ENCODE measurements at places on chromosomes 3 and 15. TPM values are rescaled to one million over a fixed set of nuclear protein-coding genes. Genes with fewer than 3 reads are reported as not detected.
A peak's percentile ranks its signal among the peaks of the same experiment; 100 is the strongest.

Gene P2RY13
- 5.7 TPM for total RNA-seq

DNA sequence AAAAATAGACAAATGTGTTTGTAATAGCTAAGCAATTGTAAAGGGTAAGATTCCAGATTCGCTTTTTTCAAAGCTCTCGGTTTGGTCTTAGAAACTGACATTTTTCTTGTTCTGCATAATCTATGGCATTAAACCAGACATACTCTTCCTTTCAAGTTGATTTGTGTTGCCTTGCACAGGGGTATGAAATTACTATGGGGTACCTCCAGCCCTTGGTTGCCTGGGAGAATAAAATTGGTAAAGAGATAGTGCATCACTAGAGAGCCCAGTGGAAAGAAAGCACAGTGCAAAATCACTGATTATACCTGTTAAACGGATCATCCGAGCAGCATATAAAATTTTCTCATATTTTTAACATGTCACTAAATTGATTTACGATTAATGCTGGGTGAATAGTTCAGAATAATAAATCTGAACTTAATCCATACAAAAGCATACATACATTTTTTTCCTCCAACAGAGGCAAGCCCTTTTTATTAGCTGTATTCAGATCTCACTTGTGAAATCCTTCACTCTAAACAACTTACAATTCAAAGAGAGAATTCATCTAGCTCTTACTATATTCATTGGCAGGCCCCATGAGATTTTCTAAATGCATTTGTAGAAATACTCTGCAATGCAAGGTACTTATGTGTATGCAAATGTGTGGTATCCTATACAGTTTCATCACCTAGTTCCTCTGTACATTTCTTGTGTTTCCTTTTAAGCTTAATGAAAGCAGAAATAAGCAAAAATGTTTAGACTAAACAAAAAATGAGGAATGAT, 224.4 kb downstream of the ROBO1 start:
- DNase-seq: no peak
- no peak overlapping the region for H3K27ac ChIP-seq
- H3K4me1 ChIP-seq: no peaks in the 10 kb centered on the region
- no peak overlapping the region for H3K4me3 ChIP-seq

Gene SCG3
- total RNA-seq: 0.37 TPM

Gene DHX30
- total RNA-seq: 65.9 TPM

Gene LRRC49
- total RNA-seq: 24.3 TPM

GRCh38 chr3:37492977-37493471, 318.6 kb upstream of the LRRFIP2 start:
- peak overlapping the region; percentile 75 for H3K27ac ChIP-seq
- H3K4me1 ChIP-seq: peaks cover 21% of the 10 kb centered on the region
- DNase-seq: peak; percentile 81
- H3K4me3 ChIP-seq: no peak overlapping the region

DNA sequence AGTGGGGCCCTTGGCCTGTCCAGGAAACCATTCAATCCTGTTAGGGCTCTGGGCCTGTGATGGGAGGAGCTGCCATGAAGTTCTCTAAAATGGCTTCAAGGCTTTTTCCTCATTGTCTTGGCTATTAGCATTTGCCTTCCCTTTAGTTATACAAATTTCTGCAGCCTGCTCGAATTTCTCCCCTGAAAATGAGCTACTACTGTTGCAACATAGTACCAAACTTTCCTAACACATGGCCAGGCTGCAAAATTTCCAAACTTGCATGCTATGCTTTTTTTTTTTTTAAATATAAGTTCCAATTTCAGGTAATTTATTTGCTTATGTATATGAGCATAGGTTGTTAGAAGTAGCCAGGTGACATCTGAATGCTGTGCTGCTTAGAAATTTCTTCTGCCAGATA, 560.8 kb upstream of the TBL1XR1 start:
- no peaks in the 10 kb centered on the region for H3K36me3 ChIP-seq
- H3K27me3 ChIP-seq: no peaks in the 10 kb centered on the region
- H3K4me1 ChIP-seq: peaks cover 6% of the 10 kb centered on the region
- DNase-seq: no peak

DNA sequence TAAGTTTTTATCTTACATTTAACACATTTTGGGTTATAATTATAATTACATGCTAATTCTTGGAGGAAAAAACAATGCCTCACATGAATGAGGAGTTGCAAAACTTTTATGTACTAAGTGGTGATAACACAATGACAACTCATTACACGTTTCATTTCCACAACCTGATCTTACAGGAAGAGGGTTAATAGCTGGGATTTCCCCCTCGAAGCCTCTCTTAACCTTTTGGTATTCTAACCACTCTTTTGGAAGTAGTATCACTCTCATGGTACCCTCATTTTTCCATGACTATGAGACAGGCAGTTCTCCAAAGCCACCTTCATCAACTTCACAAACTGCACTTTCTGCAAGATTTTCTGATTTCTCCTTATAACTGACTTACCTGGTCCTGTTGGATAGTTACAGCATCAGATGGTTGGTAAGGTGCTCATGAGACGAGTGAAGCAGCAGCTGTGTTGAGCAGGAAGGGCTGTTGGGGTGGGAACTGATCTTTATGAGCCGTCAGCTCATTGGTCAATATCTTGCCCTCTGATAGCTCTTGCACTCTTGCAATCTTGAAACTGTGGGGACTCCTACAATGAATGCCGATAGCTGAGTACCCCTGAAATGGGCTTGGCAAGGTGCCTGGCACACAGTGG, 41.6 kb downstream of the ACAN start:
- no peak overlapping the region for H3K27ac ChIP-seq
- H3K27me3 ChIP-seq: no peaks in the 10 kb centered on the region
- H3K4me3 ChIP-seq: no peak overlapping the region
- no peaks in the 10 kb centered on the region for H3K36me3 ChIP-seq

DNA sequence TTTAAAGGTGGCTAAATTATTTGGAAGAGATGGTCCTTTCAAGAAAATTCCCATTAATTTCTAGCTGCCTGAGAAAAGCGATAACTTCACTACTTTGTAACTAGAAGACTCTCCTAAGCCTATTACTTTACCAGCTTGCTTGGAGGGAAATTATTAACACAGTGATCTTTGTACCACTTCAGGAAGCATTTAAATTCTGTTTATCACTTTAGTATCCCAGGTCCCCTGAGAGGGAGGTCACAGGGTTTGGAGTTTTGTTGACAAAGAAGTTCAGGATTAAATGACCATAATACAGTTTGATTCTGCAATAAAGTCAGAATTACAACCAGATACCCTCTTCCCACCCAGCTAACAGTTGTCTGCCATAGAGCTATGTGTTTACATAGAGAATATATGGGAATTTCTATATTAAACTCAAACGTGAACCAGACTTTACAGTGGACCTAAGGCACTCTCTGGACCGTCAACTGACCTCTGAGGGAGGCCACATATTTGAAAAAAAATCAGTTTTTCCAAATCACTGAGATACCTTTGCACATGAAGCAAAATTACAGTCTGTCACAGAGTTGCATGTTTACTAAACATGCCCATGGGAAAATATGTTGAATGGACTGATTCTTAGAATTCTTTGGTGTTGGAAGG, 3.0 kb downstream of the SLC27A2 start:
- H3K27ac ChIP-seq: no peak overlapping the region
- H3K27me3 ChIP-seq: no peaks in the 10 kb centered on the region
- H3K4me1 ChIP-seq: no peaks in the 10 kb centered on the region
- H3K36me3 ChIP-seq: no peaks in the 10 kb centered on the region

GRCh38 chr3:189058071-189058470, 113.7 kb upstream of the TPRG1 start:
- no peaks in the 10 kb centered on the region for H3K36me3 ChIP-seq
- no peak for DNase-seq
- H3K27me3 ChIP-seq: no peaks in the 10 kb centered on the region
- H3K4me3 ChIP-seq: no peak overlapping the region

Gene THAP10
- 3.1 TPM for total RNA-seq

Gene ITPKA
- 1.9 TPM for total RNA-seq

DNA sequence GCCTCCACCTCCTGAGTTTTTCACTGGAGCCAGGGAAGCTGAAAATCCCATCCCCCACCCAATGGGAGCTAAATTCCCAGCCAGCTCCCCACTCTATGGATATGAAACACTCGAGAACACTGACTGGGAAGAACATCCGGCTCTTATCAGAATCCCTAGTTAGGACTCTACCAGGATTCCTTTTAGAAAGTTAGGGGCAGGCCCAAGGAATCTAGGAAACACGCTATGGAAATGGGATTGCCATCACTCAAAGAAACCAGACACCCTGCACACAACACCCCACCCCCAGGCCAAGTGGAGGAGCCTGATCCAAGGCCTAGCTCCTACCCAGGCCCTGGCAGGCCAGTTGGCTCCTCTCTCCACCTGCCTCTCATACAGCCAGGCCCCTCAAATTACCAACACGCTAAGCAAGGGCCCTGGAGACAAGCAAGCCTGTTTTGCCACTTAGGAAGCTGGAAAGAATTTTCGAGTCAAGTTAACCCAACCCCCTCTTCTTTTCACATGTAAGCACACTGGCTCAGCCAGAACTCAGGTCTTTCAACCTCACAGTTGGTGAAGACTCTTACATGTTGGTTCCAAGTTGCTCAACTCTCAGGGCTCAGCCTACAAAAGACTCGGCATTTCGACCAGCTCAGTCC, 75.5 kb downstream of the RBPMS2 start:
- H3K36me3 ChIP-seq: no peaks in the 10 kb centered on the region
- no peaks in the 10 kb centered on the region for H3K27me3 ChIP-seq
- H3K27ac ChIP-seq: peak overlapping the region; percentile 3

Gene NSMCE3
- total RNA-seq: 11.4 TPM

Measured in lung (tissue), 17 donors.